ENCODE measurements at places on chromosomes 4 and X. TPM values are rescaled to one million over a fixed set of nuclear protein-coding genes. Genes with fewer than 3 reads are reported as not detected.

FGA gene
- total RNA-seq = 3.9 TPM

GRCh38 chr4:37715889-37716402, 29.8 kb upstream of the RELL1 start:
- H3K27me3 ChIP-seq = no peaks in the 10 kb centered on the region
- no peak for DNase-seq
- H3K4me3 ChIP-seq = no peak overlapping the region

- H3K36me3 ChIP-seq = no peaks in the 10 kb centered on the region
- H3K27me3 ChIP-seq = no peaks in the 10 kb centered on the region
- no peak for DNase-seq
- H3K27ac ChIP-seq = no peak overlapping the region
- no peaks in the 10 kb centered on the region for H3K4me1 ChIP-seq
Observed at GRCh38 chrX:141341743-141342142, 99.4 kb upstream of the SPANXC start.

- no peaks in the 10 kb centered on the region for H3K27me3 ChIP-seq
- DNase-seq = no peak
- H3K36me3 ChIP-seq = no peaks in the 10 kb centered on the region
- no peak overlapping the region for H3K4me3 ChIP-seq
Observed at GRCh38 chr4:74018116-74018515, 19.6 kb upstream of the CXCL5 start.

DNA sequence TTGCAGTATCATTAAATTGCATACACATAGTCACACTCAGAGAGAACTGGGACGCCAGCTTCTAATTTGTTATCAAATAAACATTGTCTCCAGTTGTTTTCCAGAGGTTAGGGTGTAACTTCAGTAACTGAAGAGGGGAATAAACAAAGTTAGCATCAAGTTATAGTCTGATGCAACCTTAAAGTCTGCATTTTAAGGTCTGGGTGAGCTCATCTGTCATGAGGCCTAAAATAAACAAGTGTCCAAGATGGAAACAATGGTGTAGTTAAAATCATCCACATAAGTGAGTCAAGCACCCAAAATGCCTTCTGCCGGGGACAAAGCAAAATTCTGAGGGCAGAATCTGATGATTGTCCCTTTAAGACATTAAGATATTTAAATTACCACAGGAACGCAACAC, 70.3 kb upstream of the EMCN start:
- H3K27me3 ChIP-seq = no peaks in the 10 kb centered on the region
- no peaks in the 10 kb centered on the region for H3K4me1 ChIP-seq
- no peak overlapping the region for H3K27ac ChIP-seq
- H3K36me3 ChIP-seq = no peaks in the 10 kb centered on the region
- no peak for DNase-seq

C4orf51 gene
- total RNA-seq = not detected

- DNase-seq = no peak
- no peaks in the 10 kb centered on the region for H3K36me3 ChIP-seq
- no peaks in the 10 kb centered on the region for H3K4me1 ChIP-seq
- no peaks in the 10 kb centered on the region for H3K27me3 ChIP-seq
- H3K4me3 ChIP-seq = no peak overlapping the region
Observed at GRCh38 chrX:155179346-155179997, 36.8 kb upstream of the VBP1 start.

DNA sequence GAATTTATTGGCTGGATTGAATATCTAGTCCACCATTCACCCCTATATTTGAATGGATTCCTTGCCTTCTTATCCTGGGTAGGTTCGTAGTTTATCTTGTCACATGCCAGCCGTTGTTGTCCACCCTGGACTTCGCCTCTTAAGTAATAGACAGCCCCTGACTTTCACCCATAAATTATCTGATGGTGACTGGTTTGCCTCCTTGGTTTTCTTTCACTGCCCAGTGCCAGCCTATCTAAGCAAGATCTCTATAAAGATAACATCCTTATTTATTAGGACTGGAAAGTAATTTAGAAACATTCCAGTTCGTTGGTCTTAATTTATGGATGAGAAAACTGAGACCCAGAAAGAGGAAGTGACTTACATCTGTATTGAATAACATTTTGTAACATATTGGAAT, 410.3 kb downstream of the RPA4 start:
- no peaks in the 10 kb centered on the region for H3K27me3 ChIP-seq
- no peak overlapping the region for H3K27ac ChIP-seq
- DNase-seq = no peak
- no peaks in the 10 kb centered on the region for H3K4me1 ChIP-seq
- H3K36me3 ChIP-seq = no peaks in the 10 kb centered on the region

CHIC1 gene
- 0.10 TPM for total RNA-seq

DNA sequence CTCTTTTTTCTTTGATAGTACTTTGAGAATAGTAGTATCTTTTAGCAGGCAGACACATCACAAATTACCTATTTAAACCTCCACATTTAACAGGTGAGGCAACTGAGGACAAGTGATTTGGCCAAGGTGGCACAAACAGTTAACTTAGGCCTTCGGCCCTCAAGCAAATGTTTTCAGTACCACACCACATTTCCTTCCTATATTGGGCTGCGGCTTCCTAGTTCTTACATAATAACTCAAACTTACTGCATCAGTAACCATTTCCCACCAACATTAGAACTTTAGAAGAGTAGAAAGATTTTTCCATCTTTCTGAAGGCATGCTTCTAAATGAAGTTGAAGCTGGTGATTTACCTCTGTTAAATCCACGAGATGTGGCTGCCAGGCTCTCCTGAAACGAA, 63.2 kb upstream of the SLC4A4 start:
- H3K27ac ChIP-seq = no peak overlapping the region
- H3K27me3 ChIP-seq = peaks cover 4% of the 10 kb centered on the region
- DNase-seq = no peak
- H3K4me1 ChIP-seq = no peaks in the 10 kb centered on the region

PDZD4 gene
- total RNA-seq = 0.30 TPM

GRCh38 chr4:130266814-130267213, 1170.9 kb downstream of the C4orf33 start:
- no peak for DNase-seq
- no peak overlapping the region for H3K27ac ChIP-seq
- no peak overlapping the region for H3K4me3 ChIP-seq
- no peaks in the 10 kb centered on the region for H3K27me3 ChIP-seq
- no peaks in the 10 kb centered on the region for H3K4me1 ChIP-seq

ETDA gene
- total RNA-seq = not detected

TMLHE gene
- total RNA-seq = 12.2 TPM

Data from HCT116 (cell line).